ENCODE measurements at places on chromosomes 6 and 20. TPM values are rescaled to one million over a fixed set of nuclear protein-coding genes. Genes with fewer than 3 reads are reported as not detected.

GRCh38 chr6:20837189-20837588 is 302.9 kb downstream of the CDKAL1 start:
- DNase-seq = no peak
- no peaks in the 10 kb centered on the region for H3K36me3 ChIP-seq
- H3K27me3 ChIP-seq = no peaks in the 10 kb centered on the region
- H3K4me3 ChIP-seq = no peak overlapping the region
- peaks cover 2% of the 10 kb centered on the region for H3K4me1 ChIP-seq

GRCh38 chr6:6657820-6658217 is 69.3 kb downstream of the LY86 start:
- no peak overlapping the region for H3K27ac ChIP-seq
- H3K4me3 ChIP-seq = no peak overlapping the region
- no peaks in the 10 kb centered on the region for H3K36me3 ChIP-seq
- peaks cover 4% of the 10 kb centered on the region for H3K27me3 ChIP-seq

GRCh38 chr20:64176971-64177370 is 12.7 kb downstream of the MYT1 start:
- peak overlapping the region; percentile 39 for H3K4me3 ChIP-seq
- H3K4me1 ChIP-seq = peaks cover 40% of the 10 kb centered on the region
- DNase-seq = no peak
- H3K27me3 ChIP-seq = peaks cover 6% of the 10 kb centered on the region
- H3K27ac ChIP-seq = no peak overlapping the region
- H3K36me3 ChIP-seq = peaks cover 18% of the 10 kb centered on the region

GRCh38 chr6:134047673-134048072 is 4.8 kb downstream of the SLC2A12 start:
- peaks cover 5% of the 10 kb centered on the region for H3K4me1 ChIP-seq
- peaks cover 2% of the 10 kb centered on the region for H3K27me3 ChIP-seq
- no peak for DNase-seq

SLC22A23 gene
- 102 TPM for total RNA-seq

- no peaks in the 10 kb centered on the region for H3K27me3 ChIP-seq
- DNase-seq = no peak
- no peak overlapping the region for H3K4me3 ChIP-seq
- no peaks in the 10 kb centered on the region for H3K36me3 ChIP-seq
These were observed 174.1 kb downstream of the CARMIL1 start for GRCh38 chr6:25453288-25453687.

DNA sequence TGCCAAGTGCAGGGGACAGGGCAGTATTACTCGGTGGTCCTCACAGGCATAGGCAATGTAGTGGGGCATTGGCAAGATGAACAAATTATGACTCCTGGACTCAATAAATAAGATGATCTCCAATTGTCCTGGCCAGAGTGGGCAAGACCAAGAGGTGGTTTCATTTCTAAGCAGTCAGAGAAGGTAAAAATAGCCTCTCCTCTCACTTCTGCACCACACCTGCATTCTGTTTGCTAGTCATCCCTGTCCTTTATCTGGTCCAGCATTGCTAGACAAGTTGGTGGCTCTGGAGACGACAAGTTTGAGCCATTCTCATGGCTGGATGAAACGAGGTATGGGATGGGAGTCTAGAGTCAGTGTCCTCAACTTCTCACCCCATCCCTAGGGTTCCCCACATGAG is 83.0 kb downstream of the BANF2 start:
- H3K36me3 ChIP-seq = peaks cover 4% of the 10 kb centered on the region
- no peak for DNase-seq
- H3K27me3 ChIP-seq = no peaks in the 10 kb centered on the region
- H3K27ac ChIP-seq = no peak overlapping the region

- no peak overlapping the region for H3K4me3 ChIP-seq
- H3K27me3 ChIP-seq = peaks cover 3% of the 10 kb centered on the region
- peaks cover 8% of the 10 kb centered on the region for H3K4me1 ChIP-seq
These were observed 124.0 kb downstream of the PLCB1 start for GRCh38 chr20:8255945-8256632.

SOX4 gene
- 269 TPM for total RNA-seq

GRCh38 chr20:3563548-3564177 is 92.8 kb downstream of the ATRN start:
- no peak for DNase-seq
- H3K4me1 ChIP-seq = no peaks in the 10 kb centered on the region
- H3K27me3 ChIP-seq = no peaks in the 10 kb centered on the region
- no peaks in the 10 kb centered on the region for H3K36me3 ChIP-seq

GRCh38 chr6:38678178-38678760 is 24.7 kb downstream of the GLO1 start:
- H3K4me1 ChIP-seq = peaks cover 3% of the 10 kb centered on the region
- no peaks in the 10 kb centered on the region for H3K27me3 ChIP-seq
- no peak overlapping the region for H3K27ac ChIP-seq
- H3K36me3 ChIP-seq = no peaks in the 10 kb centered on the region
- no peak overlapping the region for H3K4me3 ChIP-seq

- no peaks in the 10 kb centered on the region for H3K27me3 ChIP-seq
- no peaks in the 10 kb centered on the region for H3K4me1 ChIP-seq
- H3K4me3 ChIP-seq = no peak overlapping the region
- no peak for DNase-seq
- no peak overlapping the region for H3K27ac ChIP-seq
- no peaks in the 10 kb centered on the region for H3K36me3 ChIP-seq
These were observed 193.0 kb downstream of the BTBD3 start for GRCh38 chr20:12110711-12111110.

GRCh38 chr6:105431226-105431625 is 28.3 kb upstream of the PREP start:
- H3K27ac ChIP-seq = no peak overlapping the region
- H3K36me3 ChIP-seq = no peaks in the 10 kb centered on the region
- H3K4me1 ChIP-seq = no peaks in the 10 kb centered on the region

SNX3 gene
- 66.2 TPM for total RNA-seq

GRCh38 chr6:3318226-3318625 is 59.5 kb downstream of the PSMG4 start:
- H3K27me3 ChIP-seq = peaks cover 19% of the 10 kb centered on the region
- peak overlapping the region; percentile 23 for H3K4me3 ChIP-seq
- peak overlapping the region; percentile 83 for H3K27ac ChIP-seq
- peaks cover 7% of the 10 kb centered on the region for H3K36me3 ChIP-seq
- no peak for DNase-seq
- H3K4me1 ChIP-seq = peaks cover 78% of the 10 kb centered on the region

DNA sequence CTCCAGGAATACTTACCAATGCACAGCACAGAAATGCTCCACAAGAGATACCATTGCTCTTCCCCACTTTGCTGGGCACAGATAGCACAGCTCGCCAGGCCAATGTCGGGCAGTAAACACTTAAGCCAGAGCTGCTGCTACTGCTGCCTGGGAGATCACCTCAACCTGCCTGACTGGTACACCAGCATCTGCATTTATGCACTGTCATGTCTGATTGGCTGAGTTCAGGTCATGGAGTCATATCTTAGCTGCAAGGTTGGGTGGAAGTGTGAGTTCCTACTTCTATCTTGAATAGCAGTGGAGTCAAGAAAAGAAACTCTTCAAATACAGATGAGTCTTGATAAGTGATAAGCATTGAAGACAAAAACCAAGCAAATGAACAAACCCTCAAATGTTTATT is 10.9 kb upstream of the ADGRF4 start:
- DNase-seq = no peak
- no peak overlapping the region for H3K27ac ChIP-seq
- H3K4me3 ChIP-seq = no peak overlapping the region

ENPP4 gene
- total RNA-seq = 3.1 TPM

- DNase-seq = no peak
- peaks cover 15% of the 10 kb centered on the region for H3K36me3 ChIP-seq
- H3K27ac ChIP-seq = no peak overlapping the region
These were observed 114.4 kb downstream of the SOD2 start for GRCh38 chr6:159578629-159579028.

DNA sequence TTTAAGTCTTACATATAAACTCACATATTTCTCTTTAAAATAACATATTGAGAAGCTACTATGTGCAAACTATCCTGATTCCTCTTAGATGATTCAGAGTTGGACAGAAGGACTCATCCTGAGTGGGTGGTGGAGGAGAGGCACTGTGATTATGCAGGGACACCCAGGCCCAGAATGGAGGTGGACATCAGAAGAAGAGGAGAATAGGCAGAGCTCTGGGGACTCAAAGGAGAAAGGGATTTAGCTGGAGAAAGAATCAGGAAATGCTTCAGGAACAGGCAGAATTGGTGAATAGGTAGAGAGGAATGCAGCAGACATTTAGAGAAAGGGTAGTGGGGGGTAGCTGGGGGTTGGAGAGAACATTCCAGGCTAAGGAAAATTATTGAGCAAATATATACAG is 17.4 kb downstream of the RCAN2 start:
- no peaks in the 10 kb centered on the region for H3K27me3 ChIP-seq
- DNase-seq = no peak

C20orf202 gene
- not detected for total RNA-seq

DNA sequence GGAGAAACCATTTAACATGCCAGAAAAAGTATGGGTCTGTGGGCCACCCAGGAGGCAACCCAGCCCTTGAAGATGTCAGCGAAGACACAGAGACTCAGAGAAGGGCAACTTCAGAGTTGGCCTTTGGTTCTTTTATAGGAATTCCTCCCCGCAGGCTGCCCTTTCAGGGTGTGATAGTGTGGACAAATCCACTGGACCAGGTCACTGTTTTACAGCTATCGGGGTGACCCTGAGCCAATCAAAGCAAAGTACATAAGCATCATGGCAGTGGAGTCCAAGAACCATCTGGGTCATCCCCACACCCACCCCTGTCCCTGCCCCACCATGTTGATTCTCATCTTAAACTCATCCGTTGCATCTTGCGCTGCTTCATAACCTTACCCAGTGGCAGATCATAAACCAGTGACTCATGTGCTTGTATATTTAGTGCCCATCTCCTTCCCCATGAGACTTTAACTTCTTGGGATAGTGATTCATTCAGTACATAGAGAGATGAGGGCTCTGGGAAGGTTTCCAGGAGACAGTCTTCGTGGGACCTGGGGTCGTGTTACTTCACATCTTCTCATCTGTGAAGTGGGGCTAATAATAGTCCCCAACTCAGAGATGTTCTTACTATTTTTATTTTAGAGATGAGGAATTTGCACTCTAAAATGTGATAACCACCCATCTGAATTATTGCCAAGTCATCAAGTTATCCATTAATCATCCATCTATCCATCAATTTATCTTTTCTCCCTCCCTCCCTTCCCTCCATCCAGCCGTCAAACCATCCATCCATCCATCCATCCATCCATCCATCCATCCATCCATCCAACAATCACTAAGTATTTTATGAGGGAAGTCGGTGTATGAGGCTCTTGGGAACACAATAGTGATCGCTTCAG is 51.0 kb downstream of the EDN3 start:
- no peaks in the 10 kb centered on the region for H3K4me1 ChIP-seq
- no peaks in the 10 kb centered on the region for H3K27me3 ChIP-seq
- H3K36me3 ChIP-seq = peaks cover 6% of the 10 kb centered on the region
- no peak for DNase-seq
- no peak overlapping the region for H3K4me3 ChIP-seq
- H3K27ac ChIP-seq = no peak overlapping the region

DNA sequence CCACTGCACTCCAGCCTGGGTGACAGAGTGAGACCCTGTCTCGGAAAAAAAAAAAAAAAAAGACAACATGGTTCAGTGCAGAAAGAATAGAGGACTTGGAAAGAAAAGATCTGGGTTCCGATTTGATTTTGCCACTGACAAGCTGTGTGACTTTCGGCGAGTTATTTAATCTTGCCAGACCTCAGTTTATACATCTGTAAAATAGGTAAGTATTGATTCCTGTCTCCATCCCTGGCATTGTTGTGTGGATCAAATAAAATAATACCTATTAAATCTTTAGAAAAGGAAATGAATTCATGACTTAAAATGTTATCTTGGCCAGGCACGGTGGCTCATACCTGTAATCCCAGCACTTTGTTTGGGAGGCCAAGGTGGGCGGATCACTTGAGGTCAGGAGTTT is 7.0 kb downstream of the ITCH start:
- H3K36me3 ChIP-seq = peaks cover 5% of the 10 kb centered on the region
- no peak for DNase-seq
- no peak overlapping the region for H3K27ac ChIP-seq
- H3K4me3 ChIP-seq = no peak overlapping the region

VNN1 gene
- total RNA-seq = not detected

- DNase-seq = no peak
- H3K27me3 ChIP-seq = peaks cover 4% of the 10 kb centered on the region
- no peak overlapping the region for H3K27ac ChIP-seq
- peaks cover 5% of the 10 kb centered on the region for H3K4me1 ChIP-seq
These were observed 3.2 kb upstream of the RPP21 start for GRCh38 chr6:30341728-30342127.

ENTPD6 gene
- 191 TPM for total RNA-seq

GRCh38 chr6:10951675-10952282 is 64.9 kb downstream of the SYCP2L start:
- H3K27ac ChIP-seq = no peak overlapping the region
- H3K4me3 ChIP-seq = no peak overlapping the region
- peaks cover 2% of the 10 kb centered on the region for H3K27me3 ChIP-seq
- DNase-seq = no peak
- no peaks in the 10 kb centered on the region for H3K36me3 ChIP-seq

RAET1L gene
- not detected for total RNA-seq

- H3K4me1 ChIP-seq = peaks cover 53% of the 10 kb centered on the region
- DNase-seq = no peak
- peaks cover 10% of the 10 kb centered on the region for H3K27me3 ChIP-seq
- peaks cover 12% of the 10 kb centered on the region for H3K36me3 ChIP-seq
- H3K4me3 ChIP-seq = no peak overlapping the region
These were observed 20.7 kb upstream of the TLDC2 start for GRCh38 chr20:36855241-36855657.

- peaks cover 20% of the 10 kb centered on the region for H3K27me3 ChIP-seq
- peak overlapping the region; percentile 96 for H3K27ac ChIP-seq
These were observed 4.5 kb downstream of the SOX4 start for GRCh38 chr6:21597801-21598673.

GRCh38 chr6:131862476-131862875 is 54.7 kb downstream of the ENPP1 start:
- H3K27me3 ChIP-seq = no peaks in the 10 kb centered on the region
- H3K36me3 ChIP-seq = no peaks in the 10 kb centered on the region
- DNase-seq = no peak
- peaks cover 2% of the 10 kb centered on the region for H3K4me1 ChIP-seq

DNA sequence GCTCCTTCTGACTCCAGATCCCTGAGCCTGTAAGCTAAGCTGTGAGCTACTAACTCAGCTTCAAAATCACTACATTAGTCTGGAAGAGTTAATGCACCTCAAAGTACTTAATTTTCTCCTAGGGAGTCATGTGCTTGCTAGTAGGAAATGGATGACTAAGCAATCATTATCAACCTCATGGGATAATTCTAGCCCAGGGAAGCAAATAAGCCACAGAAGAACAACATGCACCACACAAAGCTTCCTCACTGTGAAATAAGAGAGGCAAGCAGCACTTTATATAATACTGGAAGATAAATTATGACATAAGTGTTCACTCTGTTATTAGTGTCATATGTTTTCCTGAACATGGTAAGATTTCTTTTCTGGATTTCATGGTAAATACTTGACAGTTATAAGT is 57.9 kb upstream of the RCAN2 start:
- H3K27me3 ChIP-seq = no peaks in the 10 kb centered on the region
- H3K4me3 ChIP-seq = no peak overlapping the region
- no peaks in the 10 kb centered on the region for H3K4me1 ChIP-seq
- peaks cover 4% of the 10 kb centered on the region for H3K36me3 ChIP-seq

Measured in glutamatergic neuron (in vitro differentiated cells).